Tracheal epithelial cell (primary cell): ENCODE measurements at places on chromosomes 16 and 17. TPM values are rescaled to one million over a fixed set of nuclear protein-coding genes. Genes with fewer than 3 reads are reported as not detected.

PLLP gene
- 15.4 and 37.1 TPM in 2 replicates for total RNA-seq

HEATR9 gene
- total RNA-seq, result not detected in 2 replicates

CHST6 gene
- 0.48 and 2.1 TPM in 2 replicates for total RNA-seq

CLEC3A gene
- not detected in 2 replicates for total RNA-seq

CENPX gene
- 28.2 and 45.0 TPM in 2 replicates for total RNA-seq

TM4SF5 gene
- not detected in 2 replicates for total RNA-seq

XYLT1 gene
- 0.21 and 0.96 TPM in 2 replicates for total RNA-seq

FOXJ1 gene
- 0.24 TPM in 1 of 2 replicates, not detected in the other for total RNA-seq

PPP1R27 gene
- total RNA-seq, result not detected in 2 replicates

ZNF624 gene
- 4.6 and 6.0 TPM in 2 replicates for total RNA-seq

DOK4 gene
- total RNA-seq, result 19.0 and 32.0 TPM in 2 replicates

RUNDC1 gene
- total RNA-seq, result 8.7 and 9.4 TPM in 2 replicates

CXCL16 gene
- 13.9 and 42.2 TPM in 2 replicates for total RNA-seq

SHMT1 gene
- total RNA-seq, result 11.1 and 13.2 TPM in 2 replicates

GNG13 gene
- total RNA-seq, result not detected in 2 replicates

TUBB3 gene
- 7.0 and 361 TPM in 2 replicates for total RNA-seq

FUS gene
- 19.6 and 40.7 TPM in 2 replicates for total RNA-seq

SLC47A2 gene
- total RNA-seq, result under 0.01 and 1.1 TPM in 2 replicates

SDK2 gene
- 4.7 and 7.5 TPM in 2 replicates for total RNA-seq

RNU2-1 gene
- not detected in 2 replicates for total RNA-seq

RBBP6 gene
- total RNA-seq, result 10.6 and 14.5 TPM in 2 replicates

VPS35 gene
- total RNA-seq, result 147 and 163 TPM in 2 replicates

CENPV gene
- total RNA-seq, result 15.4 and 18.8 TPM in 2 replicates

KRTAP1-1 gene
- 0.24 TPM in 1 of 2 replicates, not detected in the other for total RNA-seq

C16orf74 gene
- total RNA-seq, result 100 and 109 TPM in 2 replicates

EARS2 gene
- total RNA-seq, result 62.4 and 89.5 TPM in 2 replicates
